ENCODE measurements at places on chromosomes 2 and 18. TPM values are rescaled to one million over a fixed set of nuclear protein-coding genes. Genes with fewer than 3 reads are reported as not detected.

GRCh38 chr18:41226186-41226585, 728.8 kb upstream of the PIK3C3 start:
- no peaks in the 10 kb centered on the region for H3K36me3 ChIP-seq
- no peak overlapping the region for H3K4me3 ChIP-seq
- DNase-seq, result no peak
- H3K27me3 ChIP-seq, result no peaks in the 10 kb centered on the region

RPRM gene
- total RNA-seq, result not detected

DNA sequence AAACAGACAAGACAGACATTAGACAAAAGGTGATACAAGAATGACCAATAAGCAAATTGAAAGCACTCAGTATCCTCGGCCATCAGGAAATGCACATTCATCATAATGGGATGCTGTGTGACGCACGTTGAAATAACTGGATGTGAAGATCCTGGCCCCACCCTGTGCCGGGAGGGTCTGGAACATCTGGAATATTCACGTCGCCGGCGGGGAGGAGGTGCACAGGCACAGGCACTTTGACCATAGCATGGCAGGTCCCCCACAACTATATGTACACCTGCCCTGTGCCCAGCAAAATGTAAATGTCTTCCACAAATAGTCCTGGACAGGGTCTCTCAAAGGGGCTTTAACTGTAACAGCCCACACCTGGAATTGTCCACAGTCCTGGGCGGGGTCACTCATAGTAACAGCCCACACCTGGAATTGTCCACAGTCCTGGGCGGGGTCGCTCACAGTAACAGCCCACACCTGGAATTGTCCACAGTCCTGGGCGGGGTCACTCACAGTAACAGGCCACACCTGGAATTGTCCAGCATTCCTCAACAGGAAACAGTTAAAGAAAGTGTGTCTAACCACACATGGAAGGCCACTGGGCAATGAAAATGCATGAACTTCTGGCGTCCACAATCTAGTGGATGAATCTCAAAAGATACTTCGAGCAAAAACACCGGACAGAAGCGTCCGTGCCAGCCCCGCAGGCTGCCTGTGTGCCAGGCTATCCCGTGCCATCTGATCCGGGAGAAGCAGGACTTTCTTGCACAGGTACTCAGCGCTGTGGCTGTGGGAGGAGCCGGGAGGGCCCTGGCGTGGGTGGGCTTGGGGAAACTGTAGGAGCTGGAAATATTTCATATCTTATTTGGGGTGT, 113.4 kb downstream of the RTP5 start:
- H3K4me3 ChIP-seq, result no peak overlapping the region
- H3K27ac ChIP-seq, result no peak overlapping the region
- peaks cover 5% of the 10 kb centered on the region for H3K36me3 ChIP-seq
- no peaks in the 10 kb centered on the region for H3K27me3 ChIP-seq
- H3K4me1 ChIP-seq, result peaks cover 17% of the 10 kb centered on the region

DNA sequence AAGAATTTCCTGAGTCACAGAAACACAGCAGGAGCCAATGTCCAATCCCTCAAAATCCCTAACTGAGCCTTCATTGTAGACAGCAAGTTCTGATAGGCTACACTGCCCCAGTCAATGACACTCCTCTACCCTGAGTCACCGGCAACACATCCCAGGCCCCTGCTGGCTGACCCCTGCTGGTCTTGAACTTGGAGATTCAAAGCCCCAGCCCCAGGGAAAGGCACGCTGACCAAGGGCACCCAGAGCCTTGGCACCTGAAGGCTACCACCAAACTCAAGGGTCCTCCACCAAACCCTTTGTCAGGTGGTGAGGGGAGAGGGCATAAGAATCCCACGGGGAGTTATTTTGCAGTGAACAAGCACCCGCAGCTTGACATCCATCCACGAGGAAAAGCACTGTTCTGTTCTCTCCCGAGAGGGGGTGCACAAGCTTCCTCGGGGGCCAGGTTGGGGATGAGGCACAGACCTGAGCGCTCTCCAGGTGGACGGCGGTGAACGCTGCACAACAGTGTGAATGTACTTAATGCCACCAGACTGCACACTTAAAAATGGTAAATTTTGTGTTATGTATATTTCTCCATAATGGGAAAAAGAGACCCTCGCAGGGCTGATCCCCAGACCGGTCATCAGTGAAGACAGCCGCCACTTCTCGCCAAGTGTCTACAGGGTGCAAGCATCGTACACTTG, 46.9 kb downstream of the TFCP2L1 start:
- H3K36me3 ChIP-seq, result no peaks in the 10 kb centered on the region
- no peak overlapping the region for H3K27ac ChIP-seq
- peaks cover 6% of the 10 kb centered on the region for H3K27me3 ChIP-seq
- H3K4me3 ChIP-seq, result no peak overlapping the region
- no peak for DNase-seq

- no peaks in the 10 kb centered on the region for H3K36me3 ChIP-seq
- no peaks in the 10 kb centered on the region for H3K4me1 ChIP-seq
- no peak overlapping the region for H3K27ac ChIP-seq
- peaks cover 9% of the 10 kb centered on the region for H3K27me3 ChIP-seq
- H3K4me3 ChIP-seq, result no peak overlapping the region
Measured at GRCh38 chr2:170301626-170302025, 123.7 kb downstream of the MYO3B start.

DNA sequence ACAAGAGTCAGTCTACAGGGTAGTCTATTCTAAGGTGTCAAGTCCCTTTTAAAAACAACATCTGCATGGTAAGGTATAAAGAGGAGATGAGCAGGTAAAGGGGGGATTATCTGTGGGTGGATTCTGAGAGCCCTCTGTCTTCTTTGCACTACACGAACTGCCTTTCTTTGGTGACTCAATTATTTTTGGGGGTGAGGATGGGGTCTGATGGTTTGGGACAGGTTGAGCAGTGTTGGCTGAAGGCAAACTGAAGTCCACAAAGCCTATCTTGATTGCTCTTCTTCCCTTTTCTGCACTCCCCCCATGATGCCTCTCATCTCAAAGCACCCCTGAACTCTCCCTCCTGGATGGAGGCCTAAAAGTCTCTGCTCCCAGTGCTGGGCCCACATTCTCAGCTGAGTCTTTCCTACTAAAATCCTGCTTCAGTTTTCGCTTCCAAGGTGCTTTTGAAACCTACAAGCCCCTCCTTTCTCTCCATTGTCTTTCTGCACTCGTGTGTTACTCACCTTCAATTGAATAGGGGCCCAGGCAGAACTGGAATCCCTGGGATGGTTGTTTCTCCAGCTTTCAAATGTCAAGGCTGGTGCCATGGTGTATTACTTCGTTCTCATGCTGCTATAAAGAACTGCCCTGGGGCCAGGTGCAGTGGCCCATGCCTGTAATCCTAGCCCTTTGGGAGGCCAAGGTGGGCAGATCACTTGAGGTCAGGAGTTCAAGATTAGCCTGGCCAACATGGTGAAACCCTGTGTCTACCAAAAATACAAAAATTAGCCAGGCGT, 64.3 kb downstream of the PRKCE start:
- no peaks in the 10 kb centered on the region for H3K27me3 ChIP-seq
- no peaks in the 10 kb centered on the region for H3K36me3 ChIP-seq
- no peak overlapping the region for H3K27ac ChIP-seq
- no peaks in the 10 kb centered on the region for H3K4me1 ChIP-seq
- DNase-seq, result no peak

- H3K4me3 ChIP-seq, result no peak overlapping the region
- DNase-seq, result no peak
- H3K27me3 ChIP-seq, result no peaks in the 10 kb centered on the region
- no peaks in the 10 kb centered on the region for H3K36me3 ChIP-seq
Measured at GRCh38 chr2:188399159-188399558, 107.5 kb downstream of the GULP1 start.

SERPINB3 gene
- total RNA-seq, result not detected

CUL3 gene
- total RNA-seq, result 66.0 TPM

- DNase-seq, result no peak
- no peak overlapping the region for H3K27ac ChIP-seq
- peaks cover 2% of the 10 kb centered on the region for H3K4me1 ChIP-seq
- H3K4me3 ChIP-seq, result no peak overlapping the region
- H3K36me3 ChIP-seq, result no peaks in the 10 kb centered on the region
Measured at GRCh38 chr18:23143016-23143814, 7.9 kb downstream of the CABLES1 start.

POTEI gene
- not detected for total RNA-seq

GRCh38 chr2:109260886-109261700, 132.1 kb downstream of the SH3RF3 start:
- no peaks in the 10 kb centered on the region for H3K36me3 ChIP-seq
- no peak overlapping the region for H3K27ac ChIP-seq
- H3K27me3 ChIP-seq, result no peaks in the 10 kb centered on the region
- H3K4me3 ChIP-seq, result no peak overlapping the region
- peaks cover 5% of the 10 kb centered on the region for H3K4me1 ChIP-seq

ASAP2 gene
- total RNA-seq, result 0.14 TPM

PID1 gene
- not detected for total RNA-seq

GRCh38 chr2:216420367-216421101, 8.2 kb downstream of the SMARCAL1 start:
- DNase-seq, result no peak
- no peak overlapping the region for H3K4me3 ChIP-seq
- peaks cover 2% of the 10 kb centered on the region for H3K4me1 ChIP-seq
- no peak overlapping the region for H3K27ac ChIP-seq
- H3K36me3 ChIP-seq, result peaks cover 48% of the 10 kb centered on the region

- DNase-seq, result no peak
- no peak overlapping the region for H3K4me3 ChIP-seq
- H3K27me3 ChIP-seq, result peaks cover 16% of the 10 kb centered on the region
- H3K4me1 ChIP-seq, result no peaks in the 10 kb centered on the region
- no peaks in the 10 kb centered on the region for H3K36me3 ChIP-seq
Measured at GRCh38 chr2:85215448-85216401, 82.5 kb downstream of the TCF7L1 start.

HOXD12 gene
- total RNA-seq, result not detected

POTEE gene
- total RNA-seq, result 0.40 TPM

- no peak overlapping the region for H3K4me3 ChIP-seq
- no peaks in the 10 kb centered on the region for H3K36me3 ChIP-seq
- no peak overlapping the region for H3K27ac ChIP-seq
- H3K4me1 ChIP-seq, result no peaks in the 10 kb centered on the region
- H3K27me3 ChIP-seq, result no peaks in the 10 kb centered on the region
Measured at GRCh38 chr2:240991378-240992263, 6.8 kb upstream of the SNED1 start.

RESP18 gene
- total RNA-seq, result not detected

GRCh38 chr2:5677133-5677532, 15.1 kb upstream of the SOX11 start:
- H3K4me1 ChIP-seq, result no peaks in the 10 kb centered on the region
- DNase-seq, result no peak
- H3K27ac ChIP-seq, result no peak overlapping the region
- H3K36me3 ChIP-seq, result peaks cover 2% of the 10 kb centered on the region

DNA sequence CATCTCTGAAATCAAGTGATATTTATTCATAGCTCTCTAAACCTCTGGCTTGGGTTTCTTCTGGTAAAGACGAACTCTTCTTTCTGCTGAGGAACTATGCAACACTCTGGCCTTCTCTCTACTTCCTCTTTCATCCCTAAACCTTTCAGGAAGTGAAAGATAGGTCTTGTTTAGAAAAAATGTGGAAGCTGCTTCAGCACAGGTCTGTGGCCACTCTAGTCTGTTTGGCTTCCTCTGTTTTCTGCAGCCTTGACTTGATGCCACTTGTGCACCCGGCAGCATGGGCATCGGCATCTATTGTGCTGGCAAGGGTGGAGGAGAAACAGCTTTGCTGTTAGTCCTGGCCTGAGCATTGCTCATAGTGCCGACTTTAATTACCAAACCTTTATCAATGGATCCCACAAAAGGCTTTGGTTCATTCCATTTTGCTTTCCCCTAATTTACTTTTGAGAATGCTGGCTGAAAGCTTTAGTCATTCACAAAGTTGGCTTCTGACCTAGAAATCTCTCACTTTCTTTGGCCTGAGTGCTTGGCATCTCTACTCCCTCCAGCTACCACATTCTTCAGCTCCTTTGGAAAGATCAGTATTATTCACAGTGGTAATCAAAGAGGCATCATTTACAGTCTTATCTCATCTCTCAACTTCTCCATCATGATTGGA, 32.0 kb upstream of the GPR39 start:
- no peak overlapping the region for H3K27ac ChIP-seq
- H3K27me3 ChIP-seq, result peaks cover 4% of the 10 kb centered on the region
- H3K36me3 ChIP-seq, result no peaks in the 10 kb centered on the region
- DNase-seq, result no peak

GRCh38 chr2:40255103-40255502, 196.8 kb downstream of the SLC8A1 start:
- no peak overlapping the region for H3K27ac ChIP-seq
- H3K4me1 ChIP-seq, result no peaks in the 10 kb centered on the region
- no peak overlapping the region for H3K4me3 ChIP-seq
- no peaks in the 10 kb centered on the region for H3K27me3 ChIP-seq
- no peak for DNase-seq
- H3K36me3 ChIP-seq, result no peaks in the 10 kb centered on the region

Measured in activated naive CD4-positive, alpha-beta T cell treated with anti-CD3 and anti-CD28 coated beads for 36 hours (primary cell).